ENCODE measurements at places on chromosomes 6 and 20.
A peak's percentile ranks its signal among the peaks of the same experiment; 100 is the strongest.

- DNase-seq: no peak
These were observed 782 bp downstream of the TRMT11 start for GRCh38 chr6:125987026-125987617.

DNA sequence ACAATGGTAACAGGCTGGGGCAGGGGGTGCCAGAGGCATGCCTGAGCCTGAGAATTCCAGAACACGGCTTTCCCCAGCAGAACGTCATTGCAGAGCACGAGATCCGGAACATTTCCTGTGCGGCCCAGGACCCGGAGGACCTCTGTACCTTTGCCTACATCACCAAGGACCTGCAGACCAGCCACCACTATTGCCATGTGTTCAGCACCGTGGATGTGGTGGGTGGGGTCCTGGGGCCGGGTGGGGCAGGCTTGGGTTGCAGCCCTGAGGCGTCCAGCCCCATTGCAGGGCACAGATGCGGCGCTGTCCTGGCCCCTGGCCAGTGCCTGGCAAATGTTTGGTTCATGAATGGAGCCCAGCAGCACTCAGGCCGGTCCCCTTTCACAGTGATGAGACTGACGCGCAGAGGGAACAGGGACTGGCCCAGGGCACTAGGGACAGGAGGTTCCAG lies 57.1 kb downstream of the TCP11 start:
- no peak for DNase-seq

DNA sequence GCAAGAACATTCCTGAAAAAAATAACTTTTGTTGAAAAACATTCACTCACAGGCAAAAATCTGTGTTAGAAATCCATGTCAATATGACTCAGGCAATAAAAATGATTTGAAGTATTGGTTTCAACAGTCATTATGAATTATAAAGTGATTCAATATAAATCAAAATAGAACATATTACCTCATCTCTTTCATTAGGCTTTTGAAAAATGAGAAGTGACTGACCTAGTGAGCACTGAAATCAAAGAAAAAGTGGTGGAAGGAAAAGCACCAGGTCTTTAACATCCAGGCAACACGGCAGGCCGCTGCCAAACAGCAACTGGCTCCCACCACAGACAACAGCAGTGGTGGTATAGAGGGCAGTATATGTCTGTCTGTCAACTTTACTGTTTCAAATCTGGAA lies 68.9 kb downstream of the MAN1A1 start:
- no peak for DNase-seq

DNA sequence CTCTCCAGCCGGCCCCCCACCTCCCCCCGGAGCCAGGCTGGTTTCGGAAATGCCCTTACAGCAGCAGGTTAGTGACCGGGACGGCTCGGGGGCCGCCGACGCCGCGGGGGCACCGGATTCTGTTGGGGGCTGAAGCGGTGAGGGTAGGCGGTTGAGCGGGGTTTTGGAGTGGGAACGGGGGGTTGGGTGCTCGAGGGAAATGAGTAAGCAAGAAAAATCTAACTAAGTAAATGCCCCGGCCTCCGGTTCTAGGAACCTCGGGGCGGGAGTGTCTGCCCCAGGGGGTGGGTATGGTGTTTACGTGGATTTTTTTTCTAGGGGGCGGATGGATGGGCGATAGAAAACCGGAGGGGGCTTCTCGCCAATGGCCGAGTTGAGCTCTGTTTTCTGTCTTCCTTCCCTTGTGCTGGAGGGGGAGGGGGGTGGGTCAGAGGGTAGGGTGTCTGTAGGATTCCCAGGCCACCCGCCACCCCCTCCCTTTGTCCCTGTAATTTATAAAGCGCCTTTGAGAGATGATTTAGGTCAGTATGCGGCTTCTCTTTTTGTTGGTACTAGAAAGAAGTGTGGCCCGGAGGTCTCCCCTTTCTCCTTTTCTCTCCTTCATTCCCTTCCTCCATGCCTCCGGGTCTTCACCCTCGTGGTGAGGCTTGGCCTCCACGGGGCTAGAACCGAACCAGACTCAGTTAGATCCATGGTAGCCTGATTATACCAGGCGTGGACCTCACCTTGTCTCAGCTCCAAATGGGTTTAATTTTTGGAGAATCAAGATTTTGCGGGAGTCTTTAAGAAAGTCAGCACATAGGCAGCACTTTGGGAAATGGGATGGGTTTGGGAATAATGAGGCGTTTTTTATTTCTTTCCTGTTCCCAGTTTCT lies 2.3 kb downstream of the E2F3 start:
- DNase-seq: peak; percentile 42

DNA sequence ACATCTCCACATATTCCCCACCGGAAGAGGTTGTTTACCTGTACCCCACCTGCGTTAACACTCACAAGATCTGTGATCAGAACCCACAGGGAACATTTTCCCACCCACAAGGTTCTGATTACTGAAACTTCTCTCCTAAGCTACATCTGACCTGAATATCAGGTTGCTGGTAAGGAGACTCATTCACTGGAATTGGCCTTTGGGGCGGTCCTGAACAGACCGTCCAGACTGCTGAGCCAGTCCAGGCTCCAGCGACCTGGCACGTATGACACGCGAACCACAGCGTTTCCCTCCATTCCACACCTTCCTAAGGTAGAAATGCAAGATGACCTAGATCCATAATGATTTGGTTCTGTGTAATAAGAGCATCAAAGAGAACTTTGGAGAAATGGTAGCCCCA lies 9.8 kb downstream of the VGLL2 start:
- no peak for DNase-seq

- DNase-seq: peak; percentile 71
These were observed 524 bp downstream of the C20orf203 start for GRCh38 chr20:32672982-32673851.

All from GM20000 (cell line).